ENCODE measurements at places on chromosomes 3 and 15.

DNA sequence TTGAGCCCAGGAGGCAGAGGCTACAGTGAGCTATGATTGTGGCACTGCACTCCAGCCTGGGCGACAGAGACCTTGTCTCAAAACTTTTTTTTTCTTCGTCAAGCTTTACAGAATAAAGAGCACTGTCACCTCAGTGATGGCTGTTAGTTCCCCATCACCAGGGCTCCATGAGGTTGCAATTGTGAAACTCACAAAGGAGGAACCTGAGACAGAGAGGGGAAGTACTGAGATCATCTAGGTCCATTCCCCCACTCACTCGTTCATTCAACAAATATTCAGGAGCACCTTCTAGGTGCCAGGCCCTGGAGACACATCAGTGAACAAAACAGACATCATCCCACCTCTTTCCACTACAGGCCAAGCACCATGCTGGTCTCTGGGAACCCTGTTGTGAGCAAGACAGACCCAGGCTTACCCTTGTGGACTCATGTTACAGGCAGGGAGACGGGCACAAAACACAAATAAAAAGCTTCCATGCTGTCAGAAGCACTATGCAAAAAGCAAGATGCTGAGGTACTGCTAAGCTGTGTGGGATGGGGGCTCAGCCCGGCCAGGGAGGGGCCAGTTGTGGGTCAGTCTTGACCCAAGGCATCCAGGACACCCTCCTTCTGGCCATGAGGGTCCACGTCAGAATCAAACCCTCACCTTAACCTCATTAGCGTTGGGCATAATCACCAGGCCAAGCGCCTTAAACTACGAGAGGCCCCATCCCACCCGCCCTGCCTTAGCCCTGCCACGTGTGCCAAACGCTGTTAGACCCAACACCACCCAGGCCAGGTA is 2.1 kb upstream of the RHO start:
- no peak for DNase-seq

- DNase-seq, result no peak
These were observed 624 bp downstream of the AP3B2 start for GRCh38 chr15:82709081-82709420.

- DNase-seq, result no peak
These were observed 158.6 kb downstream of the ADAM10 start for GRCh38 chr15:58590926-58591325.

GRCh38 chr15:33975022-33975565 is 6.8 kb downstream of the CHRM5 start:
- no peak for DNase-seq

DNA sequence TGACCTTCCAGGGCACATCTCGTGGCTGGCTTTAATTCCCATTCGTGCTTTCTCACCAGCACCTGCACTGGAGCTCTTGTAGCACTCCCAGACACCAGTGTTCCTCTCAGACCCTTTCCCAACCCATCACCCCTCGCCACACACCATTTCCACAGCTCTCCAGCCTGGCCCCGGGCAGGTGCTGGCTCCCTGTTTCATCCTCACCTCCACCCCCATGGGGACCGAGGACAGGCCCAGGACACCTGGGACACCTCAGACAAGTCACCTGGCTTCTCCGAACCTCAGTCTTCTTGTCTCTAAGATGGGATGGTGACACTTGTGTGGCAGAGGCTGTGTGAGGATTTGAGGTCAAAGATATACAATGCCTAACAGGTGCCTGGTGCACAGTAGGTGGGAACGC is 27.4 kb upstream of the GP9 start:
- DNase-seq, result no peak

- no peak for DNase-seq
These were observed 470.4 kb downstream of the LPP start for GRCh38 chr3:188624384-188624783.

DNA sequence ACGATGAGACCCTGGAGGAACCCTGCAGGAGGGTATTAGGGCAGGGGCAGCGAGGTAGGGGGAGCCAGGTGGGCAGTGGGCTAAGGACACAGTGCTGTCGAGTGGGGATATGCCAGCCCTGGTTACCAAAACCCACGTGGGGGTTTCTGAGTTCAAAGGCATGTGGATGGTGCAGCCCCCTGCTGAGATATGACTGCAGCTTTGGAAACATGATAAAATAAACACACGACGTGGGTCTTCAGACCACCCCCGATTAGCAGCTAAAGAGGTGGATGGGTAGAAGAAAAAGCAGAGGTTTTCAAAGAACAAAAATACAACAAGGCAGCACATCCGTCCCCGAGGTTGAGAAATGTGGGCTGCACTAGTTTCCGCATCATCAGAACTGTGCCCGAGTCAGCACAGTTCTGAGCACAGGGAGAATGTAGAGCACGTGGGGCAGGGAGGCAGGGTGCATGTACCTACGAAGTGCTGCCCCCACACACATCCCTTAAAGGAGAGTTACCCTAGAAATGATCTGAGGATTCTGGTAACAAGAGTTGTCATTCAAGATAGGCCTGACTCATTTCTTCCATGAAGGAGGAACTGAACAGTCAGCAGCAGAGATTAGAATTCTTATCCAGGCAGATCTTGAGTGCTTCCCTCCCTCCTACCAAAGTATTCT is 121.3 kb downstream of the RPLP1 start:
- peak; percentile 40 for DNase-seq

GRCh38 chr3:81496407-81497104 is 264.9 kb downstream of the GBE1 start:
- DNase-seq, result no peak

DNA sequence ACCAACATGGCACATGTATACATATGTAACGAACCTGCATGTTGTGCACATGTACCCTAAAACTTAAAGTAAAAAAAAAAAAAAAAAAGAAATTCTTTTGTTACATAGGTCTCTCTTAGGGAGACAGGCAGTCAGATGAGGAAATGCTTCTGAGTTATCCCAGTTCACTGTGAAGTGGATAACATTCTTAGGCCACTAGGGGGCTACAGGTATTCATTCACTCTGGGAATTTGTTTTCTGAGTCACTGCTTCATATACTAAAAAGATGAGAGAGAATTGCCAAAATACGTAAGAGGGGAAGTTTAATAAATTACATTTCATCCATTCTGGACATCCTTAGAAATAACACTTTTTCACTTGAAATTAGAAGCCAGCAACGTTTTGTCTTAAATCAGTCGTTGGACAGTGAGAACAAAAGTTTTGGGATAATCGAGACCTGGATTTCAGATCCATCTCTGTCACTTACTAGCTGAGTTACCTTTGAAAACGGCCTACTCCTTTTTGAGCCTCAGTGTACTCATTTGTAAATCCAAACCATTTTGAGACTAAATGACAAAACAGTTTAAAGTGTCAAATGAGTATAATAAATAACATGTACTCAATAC is 738.4 kb upstream of the ALCAM start:
- peak; percentile 74 for DNase-seq

DNA sequence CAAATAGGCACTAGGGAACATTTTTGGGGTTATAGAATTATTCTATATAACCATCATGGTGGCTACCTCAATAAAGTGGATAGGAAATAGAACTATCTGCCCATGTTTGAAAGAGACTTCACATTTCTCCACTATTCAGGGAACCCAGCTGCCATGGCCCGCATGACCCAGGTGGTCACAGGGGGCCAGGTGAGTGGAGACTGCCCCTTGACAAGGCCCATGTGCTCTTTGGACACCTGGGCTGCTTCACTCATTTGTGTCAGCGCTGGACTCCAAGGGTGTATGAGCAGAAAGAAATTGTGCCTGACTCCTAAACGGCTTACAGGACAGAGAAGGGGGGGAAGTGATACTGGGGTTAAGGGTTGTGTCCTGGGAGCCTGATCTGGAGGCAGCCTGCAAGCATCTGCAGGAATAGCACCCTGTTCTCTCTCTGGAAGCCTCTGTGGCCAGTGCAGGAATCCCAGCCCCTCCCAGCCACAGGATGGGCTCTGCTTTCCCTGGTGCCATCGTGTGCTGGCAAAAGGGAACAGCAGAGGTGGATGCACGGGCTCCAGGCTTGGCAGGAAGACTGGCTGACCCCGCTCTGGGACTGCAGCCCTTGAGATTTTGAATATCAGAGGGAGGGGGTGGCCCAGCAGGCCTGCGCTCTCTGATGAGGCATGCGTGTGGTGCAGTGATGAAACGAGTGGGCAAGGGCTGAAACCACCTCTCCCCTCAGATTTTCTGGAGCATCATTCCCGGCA is 9.1 kb upstream of the C3orf22 start:
- no peak for DNase-seq

DNA sequence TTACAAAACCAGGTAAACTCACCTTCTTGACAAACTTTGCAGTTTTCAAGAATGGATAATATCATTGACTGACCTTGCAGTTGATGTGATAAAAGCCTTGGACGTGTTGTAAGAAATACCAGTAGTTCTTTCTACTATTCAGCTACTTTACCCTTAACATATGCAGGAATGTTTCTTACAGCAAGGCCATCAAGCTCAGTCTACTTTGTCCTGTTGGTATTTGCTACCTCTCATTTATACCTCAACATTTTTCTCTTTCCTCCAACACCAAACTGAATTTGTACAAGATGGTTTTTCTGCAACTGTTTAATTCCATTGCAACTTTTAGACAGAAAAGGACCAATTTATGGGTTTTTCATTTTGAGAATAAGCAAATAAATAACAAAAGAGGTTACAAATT is 147.4 kb upstream of the BCHE start:
- DNase-seq, result no peak

GRCh38 chr3:8766148-8766547 is 3.3 kb downstream of the OXTR start:
- no peak for DNase-seq

- DNase-seq, result peak; percentile 7
These were observed 214.3 kb downstream of the MCTP2 start for GRCh38 chr15:94445566-94446160.

DNA sequence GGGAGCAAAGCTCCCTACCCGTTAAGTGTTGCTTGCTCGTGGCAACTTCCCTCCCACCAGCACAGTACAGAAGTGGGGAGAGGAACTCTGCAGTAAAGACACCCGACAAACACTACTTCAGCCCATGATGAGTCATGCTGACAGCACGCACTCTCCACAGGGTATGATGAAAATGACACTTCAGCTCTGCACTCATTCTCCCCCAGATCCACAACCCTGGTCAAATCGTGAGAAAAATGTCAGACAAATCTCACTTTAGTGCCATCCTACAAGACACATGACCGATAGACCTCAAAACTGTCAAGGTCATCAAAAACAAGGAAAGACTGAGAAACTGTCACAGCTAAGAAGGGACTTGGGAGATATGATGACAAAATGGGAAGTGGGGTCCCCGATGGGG is 278.9 kb downstream of the OCA2 start:
- no peak for DNase-seq

GRCh38 chr15:66922608-66923007 is 142.8 kb upstream of the SMAD3 start:
- no peak for DNase-seq

DNA sequence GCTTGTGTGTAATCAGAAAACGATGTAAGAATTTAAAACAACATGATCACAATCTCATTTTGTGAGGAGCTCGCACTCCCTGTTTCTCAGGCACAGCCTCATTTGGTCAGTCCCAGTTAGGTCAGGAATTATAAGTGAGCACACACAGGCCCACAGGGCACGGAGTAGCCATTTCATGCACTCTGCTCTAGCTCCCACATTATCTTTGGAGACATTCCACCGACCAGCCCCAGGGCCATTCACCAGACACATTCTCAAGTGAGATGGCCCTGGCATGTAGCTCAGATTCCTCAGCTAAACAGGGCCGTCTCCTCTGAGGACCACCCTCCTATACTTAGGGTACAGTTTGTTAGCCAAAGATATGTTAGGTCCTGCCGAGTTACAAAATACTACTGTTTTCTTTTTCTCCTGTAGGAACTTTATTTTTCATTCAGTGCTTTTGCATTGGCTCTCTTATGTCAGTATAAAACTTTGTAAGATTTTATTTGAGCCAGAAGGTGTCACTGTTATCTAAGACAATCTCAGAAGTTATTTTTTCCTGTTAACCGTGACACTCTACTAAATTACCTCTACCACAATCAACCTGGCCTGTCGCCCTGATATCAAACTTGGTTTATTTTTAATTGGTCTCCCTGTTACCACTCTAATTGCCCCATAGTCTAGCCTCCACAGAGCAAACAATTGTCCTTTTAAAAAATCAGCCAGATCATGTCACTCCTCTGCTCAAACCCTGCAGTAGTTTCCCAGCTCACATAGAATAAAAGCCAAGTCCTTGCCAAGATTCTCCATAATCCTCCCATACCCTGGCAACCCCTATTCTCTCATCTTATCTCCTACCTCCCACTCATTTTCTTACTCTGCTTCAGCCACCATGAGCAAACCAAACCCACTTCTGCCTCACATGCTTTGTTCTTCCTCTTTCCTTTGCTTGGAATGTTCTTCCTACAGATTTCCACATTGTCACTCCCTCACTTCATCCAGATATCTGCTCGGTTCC is 105.7 kb downstream of the PPP2R3A start:
- DNase-seq, result peak; percentile 5

- no peak for DNase-seq
These were observed 228.7 kb downstream of the WDR72 start for GRCh38 chr15:53530761-53531160.

DNA sequence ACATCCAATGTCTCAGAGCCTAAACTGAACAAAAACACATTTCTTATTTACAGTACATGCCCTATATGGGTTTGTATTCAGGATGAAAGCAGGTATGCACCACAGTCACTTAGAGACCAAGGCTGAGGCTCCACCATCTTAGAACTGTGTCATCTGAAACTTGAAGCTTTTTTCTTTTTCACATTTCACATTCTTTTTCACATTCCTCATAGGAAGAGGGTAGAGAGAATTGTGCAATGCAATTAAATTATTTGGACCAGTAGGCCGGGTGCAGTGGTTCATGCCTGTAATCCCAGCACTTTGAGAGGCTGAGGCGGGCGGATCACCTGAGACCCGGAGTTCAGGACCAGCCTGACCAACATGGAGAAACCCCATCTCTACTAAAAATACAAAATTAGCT is 591.0 kb downstream of the MECOM start:
- DNase-seq, result no peak

- no peak for DNase-seq
These were observed 19.5 kb upstream of the EID1 start for GRCh38 chr15:48858401-48858800.

DNA sequence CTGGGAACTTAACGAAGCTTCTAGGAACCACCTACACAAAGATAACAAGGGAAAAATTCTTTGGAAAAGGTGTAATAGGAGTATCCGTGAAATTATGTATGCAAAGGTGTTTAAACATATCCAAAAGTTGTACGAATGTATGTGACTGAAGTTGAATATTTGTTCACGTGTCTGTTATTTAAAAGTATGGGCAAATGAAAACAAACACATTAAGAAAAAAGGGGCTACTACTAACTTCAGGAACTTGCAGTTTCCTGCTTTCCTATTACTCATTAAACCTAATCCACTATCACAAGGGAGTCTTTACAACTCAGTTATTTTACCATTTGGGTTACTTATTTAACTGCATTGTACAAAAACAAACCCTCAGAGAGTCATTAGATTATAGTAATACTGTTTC is 33.9 kb upstream of the GRAMD1C start:
- DNase-seq, result no peak

GRCh38 chr3:124993466-124993865 is 58.9 kb upstream of the MUC13 start:
- no peak for DNase-seq
